Activated CD4-positive, alpha-beta T cell treated with anti-CD3 and anti-CD28 coated beads for 36 hours (primary cell): ENCODE measurements at places on chromosomes 16 and 17. TPM values are rescaled to one million over a fixed set of nuclear protein-coding genes. Genes with fewer than 3 reads are reported as not detected.
A peak's percentile ranks its signal among the peaks of the same experiment; 100 is the strongest.

PRAC2 gene
- not detected for total RNA-seq

DNA sequence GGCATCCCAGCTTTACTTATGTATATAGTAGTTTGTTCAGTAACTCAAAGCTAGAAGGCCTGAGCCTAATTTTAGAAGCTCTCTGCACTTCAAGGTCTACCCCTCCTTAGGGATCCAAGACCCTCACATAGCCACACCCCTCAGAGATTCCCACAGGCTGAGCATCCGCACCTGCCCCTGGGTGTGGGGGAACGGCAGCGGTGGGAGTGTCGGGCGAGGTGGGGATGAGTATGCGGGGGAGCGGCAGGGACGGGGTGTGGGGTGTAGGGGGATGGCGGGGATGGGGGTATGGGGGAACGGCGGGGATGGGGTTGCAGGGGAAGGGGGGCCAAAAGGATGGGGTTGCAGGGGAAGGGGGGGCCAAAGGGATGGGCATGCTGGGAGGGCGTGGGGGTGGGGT, 24.9 kb upstream of the BEAN1 start:
- H3K27ac ChIP-seq = no peak overlapping the region
- no peaks in the 10 kb centered on the region for H3K36me3 ChIP-seq
- peaks cover 8% of the 10 kb centered on the region for H3K27me3 ChIP-seq
- H3K4me3 ChIP-seq = no peak overlapping the region

SLC4A1 gene
- total RNA-seq = not detected

- peaks cover 2% of the 10 kb centered on the region for H3K4me1 ChIP-seq
- no peaks in the 10 kb centered on the region for H3K36me3 ChIP-seq
- peaks cover 15% of the 10 kb centered on the region for H3K27me3 ChIP-seq
- H3K4me3 ChIP-seq = no peak overlapping the region
- DNase-seq = no peak
- H3K27ac ChIP-seq = no peak overlapping the region
Measured at GRCh38 chr16:84838383-84838948, 18.7 kb downstream of the CRISPLD2 start.

DNA sequence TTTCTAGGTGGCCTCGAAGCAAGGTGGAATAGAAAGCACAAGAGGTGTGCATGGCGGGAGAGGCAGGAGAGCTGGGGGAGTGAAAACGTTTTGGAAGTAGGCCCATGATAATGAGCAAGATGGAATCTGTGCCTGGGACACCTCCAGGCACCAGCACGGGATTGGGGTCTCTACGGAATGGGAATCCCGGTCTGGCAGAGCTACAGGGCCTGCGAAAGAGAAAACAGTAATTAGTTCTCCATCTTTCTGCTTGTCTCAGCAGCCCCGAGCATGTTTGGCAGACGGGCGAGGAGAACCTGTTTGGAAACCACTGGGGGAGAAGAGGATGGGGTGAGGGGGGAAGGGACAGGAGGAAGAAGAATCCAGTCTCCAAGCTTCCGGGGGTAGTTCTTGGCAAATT, 258.7 kb downstream of the SOX9 start:
- no peak for DNase-seq
- H3K27me3 ChIP-seq = peaks cover 2% of the 10 kb centered on the region
- H3K4me3 ChIP-seq = no peak overlapping the region
- H3K36me3 ChIP-seq = no peaks in the 10 kb centered on the region
- no peak overlapping the region for H3K27ac ChIP-seq
- no peaks in the 10 kb centered on the region for H3K4me1 ChIP-seq

OR4D1 gene
- total RNA-seq = 0.27 TPM

ABCC6 gene
- not detected for total RNA-seq

RRN3 gene
- 27.0 TPM for total RNA-seq

DNA sequence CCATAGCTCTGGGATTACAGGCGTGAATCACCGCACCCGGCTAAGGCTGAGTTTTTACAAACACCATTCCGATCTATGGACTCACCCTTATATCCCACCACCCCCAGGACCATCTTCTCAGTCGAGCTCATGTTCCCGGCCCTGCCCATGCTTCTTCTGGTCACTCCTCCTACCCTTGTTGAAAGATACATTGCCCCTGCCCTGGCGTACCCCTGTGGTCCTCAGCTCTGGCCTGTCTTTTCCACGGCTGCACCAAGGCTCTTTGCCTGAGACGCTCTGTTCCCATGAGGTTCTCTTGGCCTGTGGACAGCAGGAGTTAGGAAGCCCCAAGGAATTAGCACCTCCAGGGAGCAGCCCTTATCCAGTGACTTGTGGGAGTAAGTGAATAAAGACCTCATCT, 379.4 kb upstream of the TNRC6C start:
- DNase-seq = no peak
- H3K27me3 ChIP-seq = no peaks in the 10 kb centered on the region
- H3K27ac ChIP-seq = no peak overlapping the region
- peaks cover 3% of the 10 kb centered on the region for H3K4me1 ChIP-seq

DNA sequence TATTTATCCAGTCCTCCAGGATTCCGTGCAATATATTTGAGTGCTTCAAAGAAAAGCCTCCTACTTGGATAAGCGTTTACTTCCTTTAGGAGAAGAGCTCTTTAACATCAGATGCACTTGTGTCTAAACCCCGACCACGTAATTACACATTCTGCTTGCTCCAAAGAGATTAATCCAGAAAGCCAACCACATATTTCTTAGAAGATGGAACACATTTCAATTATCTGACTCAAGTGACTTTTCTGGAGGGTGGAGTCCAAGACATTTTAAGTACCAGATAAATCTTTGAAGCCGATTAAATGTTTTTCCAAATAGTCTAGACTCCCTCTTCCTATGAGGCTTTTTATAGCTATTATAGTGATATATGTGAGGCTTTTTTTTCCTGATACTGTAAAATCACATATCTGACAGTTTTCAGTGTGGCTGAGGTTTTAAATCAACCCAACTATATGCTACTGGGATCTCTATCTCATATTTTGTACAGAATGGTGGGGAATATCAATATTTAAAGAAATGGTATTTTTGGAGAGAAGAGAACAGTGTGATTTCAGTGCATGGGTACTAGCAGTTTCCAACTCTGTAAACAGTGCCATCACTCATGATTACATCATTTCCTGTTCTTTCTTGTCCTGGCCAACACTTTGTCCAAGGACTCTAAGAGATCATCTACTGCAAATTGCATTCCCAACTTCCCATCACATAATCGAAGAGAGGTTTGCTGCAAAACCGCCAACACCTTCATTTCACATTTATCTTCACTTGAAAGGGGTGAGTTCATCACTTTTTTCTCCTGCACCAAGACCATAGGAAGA, 192.4 kb upstream of the HSBP1 start:
- H3K4me1 ChIP-seq = no peaks in the 10 kb centered on the region
- no peaks in the 10 kb centered on the region for H3K36me3 ChIP-seq
- no peak overlapping the region for H3K27ac ChIP-seq
- peaks cover 2% of the 10 kb centered on the region for H3K27me3 ChIP-seq

RHBDF2 gene
- 23.9 TPM for total RNA-seq

DNA sequence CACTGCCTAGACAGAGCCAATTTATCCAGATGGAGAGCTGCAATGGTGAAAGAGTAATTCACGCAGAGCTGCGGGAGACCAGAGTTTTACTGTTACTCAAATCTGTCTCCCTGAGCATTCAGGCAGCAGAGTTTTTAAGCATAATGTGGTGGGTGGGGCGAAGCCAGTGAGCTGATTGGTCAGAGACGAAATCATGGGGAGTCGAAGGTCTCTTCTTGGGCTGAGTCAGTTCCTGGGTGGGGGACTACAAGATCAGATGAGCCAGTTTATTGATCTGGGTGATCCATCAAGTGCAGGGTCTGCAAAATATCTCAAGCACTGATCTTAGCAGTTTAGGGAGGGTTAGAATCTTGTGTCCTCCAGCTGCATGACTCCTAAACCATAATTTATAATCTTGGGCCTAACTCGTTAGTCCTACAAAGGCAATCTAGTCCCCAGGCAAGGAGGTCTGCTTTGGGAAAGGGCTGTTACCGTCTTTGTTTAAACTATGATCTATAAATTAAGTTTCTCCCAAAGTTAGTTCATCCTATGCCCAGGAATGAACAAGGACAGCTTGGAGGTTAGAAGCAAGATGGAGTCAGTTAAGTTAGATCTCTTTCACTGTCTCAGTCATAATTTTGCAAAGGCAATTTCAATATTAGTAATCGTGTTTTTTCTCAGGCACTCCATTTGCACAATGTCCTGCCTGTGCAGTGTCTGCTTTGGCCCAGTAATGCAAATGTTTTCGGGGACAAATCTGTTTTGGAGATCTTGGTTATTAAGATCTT, 27.0 kb downstream of the PIGL start:
- peaks cover 19% of the 10 kb centered on the region for H3K36me3 ChIP-seq
- DNase-seq = peak; percentile 42
- no peaks in the 10 kb centered on the region for H3K27me3 ChIP-seq
- no peak overlapping the region for H3K4me3 ChIP-seq
- peaks cover 14% of the 10 kb centered on the region for H3K4me1 ChIP-seq

DNA sequence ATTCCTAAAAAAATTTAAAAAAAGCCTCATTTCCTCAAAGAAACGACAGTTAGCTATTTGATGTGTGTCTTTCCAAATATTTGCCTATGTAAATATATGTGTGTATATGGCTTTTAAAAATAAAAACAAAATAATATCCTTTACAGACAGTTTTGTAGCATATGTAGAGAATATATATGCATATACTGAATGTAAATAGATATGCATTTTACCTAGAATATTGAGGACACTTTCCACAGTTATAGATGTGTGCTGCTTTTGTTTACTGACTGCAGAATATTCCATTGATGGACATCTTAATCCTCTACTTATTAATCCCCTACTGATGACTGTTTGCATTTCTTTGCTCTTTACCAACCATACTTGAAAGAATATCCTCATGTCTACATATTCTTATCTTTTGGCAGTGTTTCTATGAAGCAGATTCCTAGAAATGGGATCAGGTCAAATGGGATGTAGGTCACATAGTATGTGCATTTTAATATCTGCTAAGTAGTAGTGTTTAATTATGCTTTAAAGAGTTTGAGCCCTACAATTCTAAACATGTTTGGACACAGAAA, 3.3 kb downstream of the CCL3L1 start:
- H3K4me1 ChIP-seq = peaks cover 10% of the 10 kb centered on the region
- no peak overlapping the region for H3K4me3 ChIP-seq
- no peak for DNase-seq
- H3K27ac ChIP-seq = no peak overlapping the region
- H3K36me3 ChIP-seq = no peaks in the 10 kb centered on the region

DNA sequence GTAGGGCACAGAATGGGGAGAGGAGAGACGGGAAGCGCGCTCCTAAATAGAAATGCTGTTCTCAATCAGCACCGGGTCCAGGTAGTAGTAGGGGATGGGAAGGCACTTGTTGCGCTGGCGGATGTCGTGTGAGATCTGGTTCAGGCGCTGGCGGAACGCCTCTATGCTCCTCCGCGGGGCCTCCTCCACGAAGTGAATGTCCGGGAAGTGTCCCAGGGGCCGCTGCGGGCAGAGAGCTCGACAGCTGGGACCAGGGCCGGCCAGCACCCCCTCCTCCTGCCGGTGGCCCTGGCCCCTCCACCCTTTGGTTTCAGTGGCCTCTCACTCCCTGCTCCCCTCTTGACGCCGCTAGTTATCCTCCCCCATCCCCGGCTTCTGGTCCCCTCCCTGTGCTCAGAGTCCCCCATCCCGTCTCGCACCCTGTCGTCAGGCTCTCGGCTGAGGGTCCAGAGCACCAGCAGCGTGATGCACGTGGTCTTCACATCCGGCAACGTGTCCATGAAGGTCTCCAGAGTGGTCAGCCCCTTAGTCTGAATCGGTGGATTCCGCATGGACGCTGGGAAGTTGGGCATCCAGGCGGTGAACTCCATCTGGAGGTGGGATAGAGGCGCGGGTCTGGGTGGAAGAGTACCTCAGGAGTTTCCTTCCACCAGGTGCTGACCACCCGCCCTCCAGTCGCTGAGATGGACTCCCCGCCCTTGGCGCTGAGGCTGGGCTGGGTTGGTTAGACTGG, 14.6 kb downstream of the ALOX12B start:
- peak; percentile 54 for DNase-seq
- H3K27me3 ChIP-seq = peaks cover 31% of the 10 kb centered on the region
- H3K36me3 ChIP-seq = no peaks in the 10 kb centered on the region
- H3K4me1 ChIP-seq = peaks cover 20% of the 10 kb centered on the region

NQO1 gene
- 11.4 TPM for total RNA-seq

ABCA3 gene
- total RNA-seq = 7.2 TPM

CAVIN1 gene
- total RNA-seq = 4.4 TPM

GRCh38 chr17:58204796-58205195, 12.3 kb downstream of the EPX start:
- peaks cover 5% of the 10 kb centered on the region for H3K36me3 ChIP-seq
- no peak overlapping the region for H3K27ac ChIP-seq
- H3K4me3 ChIP-seq = no peak overlapping the region
- H3K4me1 ChIP-seq = no peaks in the 10 kb centered on the region
- H3K27me3 ChIP-seq = no peaks in the 10 kb centered on the region

- H3K36me3 ChIP-seq = no peaks in the 10 kb centered on the region
- no peaks in the 10 kb centered on the region for H3K27me3 ChIP-seq
- DNase-seq = no peak
- H3K4me1 ChIP-seq = no peaks in the 10 kb centered on the region
- H3K4me3 ChIP-seq = no peak overlapping the region
- H3K27ac ChIP-seq = no peak overlapping the region
Measured at GRCh38 chr16:83609178-83609577, 198.6 kb upstream of the HSBP1 start.
